HT-29 (cell line): ENCODE measurements at places on chromosomes 5 and 9. TPM values are rescaled to one million over a fixed set of nuclear protein-coding genes. Genes with fewer than 3 reads are reported as not detected.

- no peak for DNase-seq
Observed at GRCh38 chr5:56522960-56523359, 289.8 kb upstream of the ANKRD55 start.

GRCh38 chr9:118177241-118177640, 473.0 kb downstream of the TLR4 start:
- DNase-seq: no peak

DNA sequence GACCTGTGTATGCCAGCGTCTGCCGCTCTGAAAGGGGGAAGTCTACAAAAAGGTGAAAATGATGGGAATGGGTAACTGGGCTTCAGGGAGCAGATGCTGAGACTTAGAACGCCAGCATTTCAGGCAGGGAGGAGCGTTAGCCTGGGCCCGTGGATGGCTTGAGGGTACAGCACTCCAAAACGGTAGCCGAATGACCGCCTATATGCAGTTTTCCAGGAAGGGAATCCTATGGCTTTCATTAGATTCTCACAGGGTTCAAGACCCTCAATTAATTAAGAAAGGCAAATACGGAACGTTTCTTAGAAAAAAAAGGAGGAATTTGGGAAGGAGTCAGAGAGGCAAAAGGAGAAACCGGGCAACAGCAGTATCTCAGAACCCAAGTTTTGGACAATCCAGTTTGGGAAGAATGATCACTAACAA, 639 bp downstream of the AMACR start:
- no peak for DNase-seq

DNA sequence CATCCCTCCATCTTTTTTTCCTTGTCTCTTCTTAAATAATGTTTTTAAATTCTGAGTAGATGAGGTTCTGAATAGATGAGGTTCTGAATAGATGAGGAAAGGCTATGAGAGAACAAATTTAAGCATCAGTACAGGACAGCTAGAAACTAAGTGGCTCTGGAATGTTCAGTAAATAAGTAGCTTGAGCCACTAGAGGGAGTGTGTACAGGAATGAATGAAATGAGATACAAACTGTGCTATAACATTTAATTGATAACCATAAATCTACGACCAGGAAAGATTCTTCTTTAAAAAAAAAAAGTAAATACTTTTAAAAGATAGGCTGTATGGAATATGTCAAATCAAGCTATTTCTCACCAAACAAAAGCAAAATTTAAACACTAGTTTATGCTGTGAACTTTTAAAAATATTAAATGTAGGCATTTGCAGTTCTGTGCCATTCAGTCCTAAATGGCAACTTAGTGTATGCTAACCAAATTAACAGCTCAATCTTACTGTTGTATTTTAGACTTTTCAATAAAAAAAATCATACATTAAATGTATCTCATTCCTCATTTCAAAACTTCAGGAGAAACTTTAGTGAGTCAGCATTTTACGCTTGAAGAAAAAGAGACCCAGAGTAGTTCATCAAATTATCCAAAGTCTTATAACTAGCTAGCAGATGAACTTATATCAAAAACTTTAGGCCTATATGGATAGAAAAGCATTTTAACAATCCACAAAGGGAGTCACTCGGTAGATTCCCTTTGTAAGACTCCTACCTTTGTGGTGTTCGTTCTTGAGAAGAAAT, 70.4 kb upstream of the SNX2 start:
- peak; percentile 52 for DNase-seq

- DNase-seq: no peak
Observed at GRCh38 chr9:125637241-125637640, 69.8 kb downstream of the MAPKAP1 start.

GRCh38 chr5:96975656-96976055, 39.8 kb downstream of the LNPEP start:
- no peak for DNase-seq

DNA sequence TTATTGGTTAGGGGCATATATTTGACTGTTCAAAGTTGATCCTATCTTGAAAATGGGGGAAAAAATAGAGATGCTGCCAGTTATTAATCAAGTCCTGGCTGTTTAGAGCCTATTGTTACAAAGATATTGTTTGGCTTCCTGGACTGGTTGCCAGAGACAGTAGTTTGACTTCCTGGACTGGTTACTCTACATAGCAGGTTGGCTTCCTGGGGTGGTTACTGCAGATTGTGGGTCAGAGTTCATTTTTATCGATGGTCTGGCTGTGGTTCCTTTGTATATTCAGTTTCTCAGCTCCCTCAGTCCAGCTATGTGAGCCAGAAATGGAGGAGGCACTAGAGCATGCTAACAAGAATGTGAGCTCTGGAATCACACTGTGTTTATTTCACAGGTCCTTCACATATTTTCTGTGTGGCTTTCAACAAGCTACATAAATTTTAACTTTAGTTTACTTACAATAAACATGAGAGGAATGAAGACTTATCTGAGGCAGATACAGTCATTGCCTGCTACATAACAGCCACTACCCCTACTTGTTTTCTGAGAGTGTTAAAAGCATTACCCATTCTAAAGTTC, 137.6 kb downstream of the TRPM3 start:
- DNase-seq: no peak

DNA sequence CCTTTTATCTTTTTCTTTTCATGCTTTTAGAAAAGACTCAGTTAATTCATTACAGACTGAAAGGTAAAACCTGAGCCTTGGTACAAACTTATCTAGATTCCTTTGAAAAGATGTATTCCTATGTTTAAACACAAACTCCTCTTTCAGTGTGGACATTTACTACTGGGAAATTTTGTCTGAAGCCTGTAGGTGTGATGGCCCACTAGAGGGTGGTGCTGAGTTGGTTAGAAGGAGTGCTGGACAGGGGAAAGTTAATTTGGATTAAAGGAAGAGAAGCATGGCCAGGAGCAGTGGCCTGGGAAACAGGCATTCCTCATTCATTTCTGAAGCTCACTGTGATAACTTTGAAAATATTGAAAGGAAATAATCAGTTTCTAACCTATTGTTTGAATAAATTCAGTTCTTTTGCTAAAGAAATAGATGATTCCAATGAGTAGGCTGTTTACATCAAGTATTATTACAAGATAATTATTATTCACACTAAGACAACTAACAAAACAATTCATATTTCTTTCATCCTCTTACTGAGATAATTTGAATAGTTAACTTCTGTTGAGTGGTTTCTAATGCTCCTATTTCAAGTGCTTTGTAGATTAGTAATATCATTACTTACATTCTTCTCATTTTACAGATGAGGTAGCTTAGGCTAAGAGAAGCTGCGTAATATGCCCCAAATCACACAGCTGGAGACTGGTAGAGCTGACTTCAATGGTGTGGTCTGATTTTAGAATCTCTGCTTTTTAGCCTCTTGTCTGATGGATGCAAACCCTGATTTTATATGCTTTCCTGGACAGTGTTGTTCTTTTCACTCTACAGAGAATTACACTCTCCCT, 150.9 kb downstream of the ADGRV1 start:
- peak; percentile 52 for DNase-seq

DNA sequence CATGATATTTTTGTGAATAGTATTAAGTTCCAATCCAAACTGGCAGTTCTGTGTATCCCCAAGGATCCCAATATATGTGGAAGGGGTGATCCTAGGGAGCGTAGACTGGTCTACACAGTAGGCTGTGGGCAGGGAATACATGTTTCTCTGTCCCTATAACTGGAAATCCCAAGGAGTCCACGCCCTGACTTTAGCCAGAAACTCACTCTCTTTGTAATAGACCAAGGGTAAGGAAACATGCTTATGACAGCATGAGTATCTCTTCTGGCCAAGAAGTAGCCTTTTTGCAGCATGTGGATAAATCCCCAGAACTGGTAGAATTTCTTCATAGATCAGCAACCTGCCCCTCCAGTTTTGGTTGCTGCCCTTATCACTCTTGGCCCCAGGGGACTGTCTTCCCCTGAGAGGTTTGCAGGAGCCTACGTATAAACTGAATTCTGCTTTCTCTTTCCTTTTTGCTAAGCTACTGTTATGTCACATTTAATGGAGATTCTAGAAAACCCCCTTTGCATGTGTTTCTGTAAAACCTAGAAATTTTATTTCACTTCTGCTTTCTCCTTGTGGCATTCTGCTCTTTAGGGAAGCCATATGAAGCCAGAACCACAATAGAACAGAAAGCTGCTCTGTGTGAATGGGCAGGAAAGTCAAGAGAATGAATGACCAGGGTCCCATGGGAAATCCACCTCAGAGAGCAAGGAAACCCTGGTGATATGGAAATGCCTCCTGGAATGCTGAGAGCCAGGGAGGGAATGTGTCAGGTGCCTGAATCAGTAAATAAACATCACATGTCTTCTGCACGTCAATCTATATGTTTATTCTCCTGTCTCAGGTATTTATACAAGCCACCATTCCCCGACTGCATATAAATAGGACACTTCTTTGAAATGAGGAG, 3.5 kb downstream of the IFNA2 start:
- no peak for DNase-seq

- no peak for DNase-seq
Observed at GRCh38 chr5:111932199-111932598, 175.2 kb upstream of the NREP start.

DNA sequence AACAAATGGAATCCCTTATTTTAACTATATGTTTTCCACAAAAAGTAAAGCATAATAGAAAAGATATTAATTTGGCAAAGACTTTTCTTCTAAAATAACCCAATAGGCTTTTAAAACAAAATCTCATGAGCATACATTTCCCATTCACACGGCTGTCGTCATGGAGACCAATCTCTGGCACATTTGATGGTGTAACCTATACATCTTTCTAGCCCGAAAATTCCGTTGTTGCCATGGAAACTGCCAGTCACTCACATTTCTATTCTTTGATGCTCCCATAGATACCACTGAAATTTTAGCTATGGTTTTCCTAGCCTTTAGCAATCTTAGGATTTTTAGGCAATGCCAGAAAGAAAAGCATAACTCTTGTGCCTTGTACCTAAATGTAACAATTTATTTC, 262.9 kb upstream of the TRPM3 start:
- DNase-seq: no peak

GRCh38 chr5:95244479-95244878, 40.4 kb downstream of the MCTP1 start:
- no peak for DNase-seq

DNA sequence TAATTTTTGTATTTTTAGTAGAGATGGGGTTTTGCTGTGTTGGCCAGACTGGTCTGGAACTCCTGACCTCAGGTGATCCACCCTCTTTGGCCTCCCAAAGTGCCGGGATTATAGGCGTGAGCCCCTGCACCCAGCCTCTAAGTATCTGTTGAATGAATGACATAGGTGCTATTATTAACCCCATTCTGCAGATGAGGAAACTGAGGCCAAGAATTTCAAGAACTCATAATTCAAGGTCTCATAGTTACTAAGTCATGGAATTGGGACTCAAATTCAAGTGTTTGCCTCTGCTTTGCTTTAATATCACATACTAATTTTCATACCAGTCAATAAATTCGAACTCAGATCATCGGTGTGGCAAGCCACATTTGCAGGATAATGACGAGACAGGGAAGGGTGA, 1.9 kb downstream of the KIF20A start:
- DNase-seq: no peak

GRCh38 chr9:130606887-130607600, 27.7 kb downstream of the FUBP3 start:
- DNase-seq: peak; percentile 12

DNA sequence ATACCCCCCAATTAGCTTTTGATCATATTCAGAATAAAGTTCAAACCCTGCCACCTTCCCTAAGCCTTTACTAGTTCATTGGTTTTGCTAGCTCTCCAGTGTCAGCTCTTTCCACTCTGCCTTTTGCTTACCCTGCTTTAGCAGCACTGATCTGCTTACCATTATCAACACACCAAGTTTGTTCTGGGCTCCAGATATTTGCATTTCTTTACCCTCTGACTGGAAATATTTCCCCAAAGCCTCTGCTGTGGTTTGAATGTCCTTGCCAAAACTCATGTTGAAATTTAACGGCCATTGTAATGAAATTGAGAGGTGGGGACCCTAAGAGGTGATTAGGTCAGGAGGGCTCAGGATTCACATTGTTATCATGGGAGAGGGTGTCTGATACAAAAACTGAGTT, 99.5 kb downstream of the GCNT1 start:
- DNase-seq: no peak

- DNase-seq: no peak
Observed at GRCh38 chr9:91643481-91644077, 219.9 kb upstream of the NFIL3 start.

DNA sequence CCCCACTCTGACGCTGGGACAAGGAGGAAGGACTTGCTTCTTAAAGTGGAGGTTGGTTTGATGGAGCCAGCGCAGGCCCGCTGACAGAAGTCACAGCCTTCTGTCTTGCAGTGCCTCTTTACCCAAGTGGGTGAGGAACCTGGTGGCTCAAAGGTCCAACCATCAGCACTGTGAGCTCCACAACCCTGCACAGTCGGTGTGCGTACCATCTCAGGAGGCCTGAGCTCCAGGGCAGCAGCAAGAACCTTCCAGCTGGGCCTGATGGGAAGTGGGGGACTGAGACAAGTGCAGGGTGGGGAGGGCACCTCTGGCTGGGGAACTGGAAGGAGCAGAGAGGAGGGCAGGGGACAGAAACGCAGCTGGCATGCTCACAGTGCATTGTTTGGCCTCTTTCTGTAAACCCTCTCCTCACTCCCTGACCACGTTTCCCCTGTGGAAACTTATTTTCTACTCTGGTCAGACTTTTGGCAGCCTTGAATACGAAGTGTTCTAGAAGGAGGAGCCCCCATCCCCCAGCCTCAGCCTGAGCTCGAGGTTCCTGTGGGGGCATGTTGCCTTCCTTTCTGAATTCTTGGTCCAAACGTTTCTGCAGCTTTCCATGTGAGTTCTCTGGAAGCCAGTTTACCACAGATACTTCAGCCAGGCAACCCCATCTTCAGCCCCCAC, 178.5 kb upstream of the PITX1 start:
- no peak for DNase-seq

- DNase-seq: peak; percentile 38
Observed at GRCh38 chr9:72363908-72364678, 915 bp downstream of the ZFAND5 start.

Gene ZBTB43
- 4.6 and 33.3 TPM in 2 replicates for total RNA-seq

Gene OR13C2
- total RNA-seq: not detected in 2 replicates

Gene PCDHB7
- 0.05 TPM in 2 replicates for total RNA-seq

Gene SIMC1
- total RNA-seq: 10.9 and 13.1 TPM in 2 replicates

Gene TRIM36
- 1.0 and 2.0 TPM in 2 replicates for total RNA-seq

Gene DCAF10
- 5.2 and 6.0 TPM in 2 replicates for total RNA-seq

Gene IL5
- total RNA-seq: not detected in 2 replicates

Gene TUT7
- 10.2 and 11.1 TPM in 2 replicates for total RNA-seq

Gene TOMM5
- total RNA-seq: 215 and 224 TPM in 2 replicates

Gene PCSK1
- total RNA-seq: not detected in 2 replicates

Gene SPOCK1
- not detected in 2 replicates for total RNA-seq

Gene TMEM171
- not detected in 2 replicates for total RNA-seq

Gene DNLZ
- total RNA-seq: 78.9 and 82.3 TPM in 2 replicates

Gene TMC1
- total RNA-seq: 0.26 and 0.53 TPM in 2 replicates
